Right ventricle myocardium inferior (tissue), 1 donor: ENCODE measurements at places on chromosomes 7 and 10.

- DNase-seq, result peak; percentile 11
Measured at GRCh38 chr10:128060341-128061250, 65.6 kb downstream of the MKI67 start.

DNA sequence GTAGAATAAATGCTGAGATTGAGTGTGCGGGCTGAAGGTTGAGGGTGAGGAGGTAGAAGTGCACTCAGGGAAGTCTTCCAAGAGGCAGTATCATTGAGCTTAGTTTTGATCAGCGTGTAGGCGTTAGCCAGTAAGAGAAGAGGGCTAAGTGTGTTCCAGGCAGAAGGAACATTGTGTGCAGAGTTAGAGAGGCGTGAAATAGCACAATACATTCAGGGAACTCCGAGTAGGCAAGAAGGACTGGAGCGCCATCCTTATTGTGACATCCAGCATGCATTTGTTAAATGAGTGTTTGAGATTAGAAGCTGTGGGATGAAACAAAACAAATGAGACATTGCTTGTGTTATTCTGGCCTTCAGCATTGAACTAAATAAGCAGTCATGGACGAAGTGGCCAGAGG is 140.9 kb upstream of the MKLN1 start:
- no peak for DNase-seq

- no peak for DNase-seq
Measured at GRCh38 chr10:128087146-128087883, 38.9 kb downstream of the MKI67 start.

GRCh38 chr10:45660876-45661411 is 11.6 kb downstream of the ZFAND4 start:
- no peak for DNase-seq

DNA sequence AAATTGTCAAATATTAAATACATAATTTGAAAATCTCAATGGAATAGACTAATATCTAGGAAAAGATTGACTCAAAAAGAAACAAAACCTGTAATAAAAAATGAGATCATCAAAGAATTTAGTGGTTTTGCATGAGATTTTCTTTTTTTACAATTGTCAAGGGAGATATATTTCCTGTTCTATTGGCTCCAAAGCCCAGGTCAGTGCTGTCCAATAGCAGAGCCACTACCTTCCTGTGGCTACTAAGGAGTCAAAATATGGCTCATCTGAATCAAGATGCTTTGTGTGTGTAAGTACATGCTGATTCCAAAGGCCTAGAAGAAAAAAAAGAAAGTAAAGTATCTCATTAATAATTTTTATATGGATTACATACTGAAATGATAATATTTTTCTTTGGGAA is 191.9 kb downstream of the C7orf25 start:
- DNase-seq, result no peak

DNA sequence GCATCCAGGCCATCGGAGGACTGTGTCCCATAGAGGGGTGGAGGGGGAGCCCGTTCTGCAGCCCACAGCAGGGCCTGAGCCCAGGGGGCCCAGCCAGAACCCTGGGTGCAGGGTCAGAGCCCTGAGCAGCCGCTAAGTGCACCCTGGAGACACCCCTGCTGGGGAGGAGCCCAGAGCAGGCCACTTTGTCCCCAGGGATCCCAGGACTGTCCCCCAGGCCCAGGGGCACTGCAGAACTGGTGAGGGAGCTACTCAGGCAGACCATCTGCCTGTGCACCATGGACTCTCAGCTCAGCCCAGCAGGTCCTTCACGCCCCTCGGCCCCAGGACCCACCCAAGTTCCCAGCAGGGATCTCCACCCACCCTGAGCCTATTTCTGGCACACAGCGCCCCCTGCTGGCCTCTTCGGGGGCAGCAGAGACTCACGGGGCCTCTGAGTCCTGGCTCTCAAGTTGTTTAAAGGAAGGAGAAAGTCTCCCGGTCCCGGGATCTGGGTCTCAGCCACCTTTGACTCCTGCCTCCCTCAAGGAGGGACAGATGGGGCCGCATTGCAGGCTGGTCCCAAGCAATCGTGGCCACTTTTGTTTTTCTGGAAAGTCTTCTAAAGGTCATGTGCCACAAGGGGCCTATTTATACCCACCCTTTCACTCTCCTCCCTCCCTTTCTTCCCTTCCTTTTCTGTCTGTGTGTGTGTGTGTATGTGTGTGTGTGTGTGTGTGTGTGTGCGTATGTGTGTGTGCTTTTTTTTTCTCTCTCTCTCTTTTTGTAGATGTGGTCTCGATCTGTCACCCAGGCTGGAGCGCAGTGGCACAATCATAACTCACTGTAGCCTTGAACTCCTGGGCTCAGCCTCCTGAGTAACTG is 90.3 kb downstream of the MYL10 start:
- DNase-seq, result no peak

DNA sequence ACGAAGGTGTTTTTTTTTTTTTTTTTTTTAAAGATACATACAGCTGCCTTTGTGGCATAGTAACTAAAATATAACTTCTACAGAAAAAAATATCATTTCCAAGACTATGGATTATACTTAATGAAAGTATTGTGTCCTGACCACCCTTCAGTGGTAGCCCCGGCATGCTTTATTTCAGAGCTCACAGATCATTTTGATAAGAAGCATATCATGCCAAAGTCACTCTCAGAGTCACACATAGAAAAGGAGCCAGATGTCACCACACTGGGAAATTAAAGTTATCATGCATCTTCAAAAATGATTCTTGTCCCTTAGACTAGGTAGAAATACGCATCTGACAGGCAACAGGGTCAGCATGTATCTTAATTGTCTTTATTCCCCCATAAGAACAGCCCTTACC is 3.0 kb downstream of the ADARB2 start:
- DNase-seq, result no peak

- DNase-seq, result no peak
Measured at GRCh38 chr7:100148225-100148558, 526 bp upstream of the LAMTOR4 start.

GRCh38 chr10:100132427-100132826 is 50.8 kb upstream of the CPN1 start:
- no peak for DNase-seq

- DNase-seq, result no peak
Measured at GRCh38 chr10:60420991-60421894, 31.6 kb upstream of the ANK3 start.

DNA sequence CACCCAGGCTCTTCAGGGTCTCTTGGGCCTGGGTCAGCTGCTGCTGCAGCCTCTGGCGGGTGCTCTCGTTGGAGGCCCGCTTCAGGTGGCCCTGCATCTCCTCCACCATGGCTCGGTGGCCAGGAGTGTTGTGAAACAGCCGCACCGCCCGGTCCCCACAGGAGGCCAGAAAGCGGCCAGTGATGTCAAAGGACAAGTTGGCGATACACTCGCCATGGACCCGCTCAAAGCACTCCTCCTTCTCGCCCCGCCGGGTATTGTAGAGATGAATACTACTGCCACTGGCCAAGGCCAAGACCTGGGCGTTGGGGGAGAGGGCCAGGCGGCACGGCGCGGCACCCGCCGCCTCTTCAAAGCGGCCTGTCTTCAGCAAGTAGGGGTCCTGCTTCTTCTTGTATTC is 7.9 kb downstream of the TBL2 start:
- DNase-seq, result no peak

DNA sequence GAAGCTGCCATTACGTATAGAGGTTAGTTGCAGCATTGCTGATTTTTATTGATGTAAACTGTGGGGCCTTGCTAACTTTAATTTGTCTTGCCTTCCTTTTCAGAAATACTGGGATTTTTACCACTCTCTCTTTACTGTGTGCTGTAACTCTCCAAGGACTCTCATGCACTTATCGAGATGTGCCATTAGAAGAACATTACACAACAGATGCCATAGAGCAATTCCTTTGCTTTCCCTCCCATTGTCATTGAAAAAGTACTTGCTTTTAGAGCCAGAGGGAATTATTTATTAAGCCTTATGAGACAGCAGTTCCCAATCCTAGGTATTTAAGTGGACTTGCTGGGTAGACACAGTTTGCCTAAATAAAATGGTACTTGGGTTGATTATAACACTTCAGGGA is 51.7 kb downstream of the ASB4 start:
- DNase-seq, result no peak

DNA sequence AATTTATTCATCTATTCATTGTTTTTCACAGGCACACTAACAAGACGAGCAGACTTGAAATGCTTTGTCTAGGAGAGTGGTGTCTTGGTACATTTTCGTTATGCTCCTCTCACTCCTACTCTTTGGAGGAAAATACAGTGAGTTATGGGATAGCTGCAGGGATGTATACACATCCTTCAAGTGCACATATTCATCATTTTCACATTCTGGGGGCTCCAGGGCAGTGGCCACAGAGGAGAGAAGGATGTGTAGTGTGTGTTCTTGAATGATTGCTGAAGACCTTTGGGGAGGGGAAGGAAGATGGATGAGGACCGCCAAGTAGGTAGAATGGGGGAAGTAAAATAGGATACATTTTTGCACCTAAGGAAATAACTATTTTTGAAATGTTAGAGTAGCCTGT is 34.8 kb upstream of the ORC5 start:
- no peak for DNase-seq

- DNase-seq, result no peak
Measured at GRCh38 chr10:128422999-128423398, 296.8 kb upstream of the MKI67 start.

- DNase-seq, result no peak
Measured at GRCh38 chr10:33126742-33127141, 168.7 kb upstream of the ITGB1 start.

- DNase-seq, result no peak
Measured at GRCh38 chr7:3029138-3029537, 14.5 kb downstream of the CARD11 start.

DNA sequence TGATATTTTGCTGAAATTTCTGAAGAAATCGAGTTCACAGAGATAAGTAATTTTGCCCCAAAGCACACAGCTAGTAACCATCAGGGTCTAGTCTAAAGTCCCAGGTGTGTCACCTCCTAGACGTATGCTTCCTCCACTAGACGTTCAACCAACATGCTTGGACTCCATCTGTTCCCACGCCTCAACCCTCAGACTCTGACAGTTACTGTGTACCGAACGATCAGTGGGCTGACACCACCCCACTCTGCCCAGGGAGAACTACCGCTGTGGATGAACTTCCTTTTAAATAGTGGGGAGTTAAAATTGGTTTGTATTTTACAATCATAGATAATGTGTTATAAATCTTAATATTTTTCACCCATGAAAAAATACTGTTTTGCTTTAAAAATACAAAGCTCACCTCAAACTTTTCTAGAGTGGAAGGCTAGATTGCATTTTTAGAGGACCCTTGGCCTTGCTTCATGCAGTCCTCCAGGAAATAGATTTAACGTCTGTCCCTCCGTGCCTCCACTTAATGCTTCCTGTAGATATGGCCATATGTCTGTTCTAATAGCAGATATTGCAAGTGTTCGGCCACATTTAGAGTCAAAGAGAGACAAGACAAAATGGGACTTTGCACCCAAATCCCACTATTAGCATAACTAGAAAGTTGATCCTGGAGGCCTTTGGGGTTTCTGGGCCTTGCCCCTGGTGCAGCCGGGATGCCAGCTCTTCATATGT is 91.4 kb upstream of the ZPBP start:
- no peak for DNase-seq

GRCh38 chr10:101835362-101835761 is 8.2 kb downstream of the KCNIP2 start:
- DNase-seq, result no peak

DNA sequence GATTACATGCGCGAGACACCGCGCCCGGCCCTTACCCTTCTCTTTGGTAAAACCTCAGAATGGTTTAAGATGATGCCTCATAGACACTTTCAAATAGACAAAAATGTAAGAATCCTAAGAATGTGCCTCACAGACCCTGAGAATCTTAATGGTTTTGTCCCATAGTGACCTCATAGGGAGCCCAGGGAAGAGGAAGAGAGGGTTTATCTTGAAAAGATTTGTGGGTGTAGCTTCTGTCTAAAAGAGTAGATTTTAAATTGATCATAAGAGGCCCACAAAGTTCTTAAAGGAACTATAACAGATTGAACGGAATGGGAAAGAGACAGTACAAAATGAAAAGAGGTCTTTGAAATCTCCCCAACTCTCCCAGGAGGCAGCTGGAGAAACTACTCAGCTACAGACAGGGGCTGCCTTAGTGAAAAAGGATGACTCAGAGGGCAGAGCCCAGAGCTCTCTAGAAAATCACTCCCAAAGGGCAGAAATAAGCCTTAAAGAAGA is 220.6 kb downstream of the ADRA2A start:
- no peak for DNase-seq

- peak; percentile 73 for DNase-seq
Measured at GRCh38 chr10:89414879-89415821, 782 bp downstream of the IFIT5 start.

GRCh38 chr7:8430643-8431042 is 2.8 kb upstream of the NXPH1 start:
- DNase-seq, result no peak

- no peak for DNase-seq
Measured at GRCh38 chr7:111045449-111045848, 45.5 kb upstream of the LRRN3 start.

- no peak for DNase-seq
Measured at GRCh38 chr10:112131346-112131745, 52.2 kb downstream of the GPAM start.

DNA sequence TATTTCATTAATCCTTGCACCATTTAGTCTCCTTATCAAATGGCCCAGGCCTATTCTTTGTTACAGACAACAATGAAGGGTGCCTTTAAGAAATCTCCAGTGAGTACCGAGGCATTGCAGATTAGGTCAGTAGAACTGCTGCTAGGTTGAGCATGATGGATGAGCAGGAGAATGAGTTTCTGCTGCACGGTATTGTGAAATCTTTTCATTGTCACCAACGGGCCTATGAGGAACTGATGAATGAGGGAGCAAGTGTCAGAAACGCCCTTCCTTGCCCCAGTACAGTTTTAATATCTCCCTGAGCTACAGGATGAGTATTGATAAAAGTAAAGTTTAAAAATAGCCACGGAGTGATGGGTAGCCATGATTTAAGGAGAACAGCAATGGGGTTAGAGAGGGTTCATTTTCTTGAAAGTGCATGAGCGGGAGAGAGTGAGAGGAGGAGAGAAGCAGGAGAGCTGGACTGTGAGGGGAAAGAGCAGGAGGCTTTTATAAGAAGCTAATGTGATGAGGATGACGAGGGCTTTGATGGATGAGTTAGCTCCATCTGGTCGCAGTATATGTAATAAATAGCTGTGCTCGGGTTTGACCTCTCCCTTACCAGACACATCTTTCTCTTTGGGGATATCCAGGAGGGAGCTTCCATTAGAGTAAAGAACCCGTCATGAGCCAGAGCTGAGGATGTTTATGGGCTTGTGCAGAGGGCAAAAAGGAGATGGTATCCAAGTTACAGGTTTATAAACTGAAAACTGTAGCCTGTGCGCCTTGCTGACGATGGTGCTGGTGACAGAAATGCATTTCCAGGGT is 526.1 kb downstream of the LRMDA start:
- no peak for DNase-seq

GRCh38 chr7:7596176-7596575 is 29.5 kb downstream of the MIOS start:
- no peak for DNase-seq
